ENCODE measurements at places on chromosomes 4 and X.

DNA sequence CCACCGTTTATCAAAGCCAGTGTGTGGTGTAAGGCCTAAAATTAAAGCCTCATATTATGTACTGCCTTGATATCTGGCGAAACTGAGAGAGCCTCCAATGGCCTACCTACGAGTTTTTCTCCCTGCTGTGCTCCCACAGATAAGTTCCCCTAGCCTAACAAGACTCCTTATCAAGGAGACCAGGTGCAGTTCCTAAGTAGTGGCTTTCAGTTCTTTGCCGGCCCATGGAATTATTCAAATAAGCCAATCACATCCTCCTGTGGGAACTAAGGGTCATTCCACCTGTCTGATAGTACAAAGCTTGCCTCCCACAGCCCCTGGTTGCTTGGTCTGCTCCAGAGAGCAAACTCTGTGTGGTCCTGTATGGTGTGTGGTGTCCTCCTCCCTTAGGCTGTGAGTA, 99.8 kb upstream of the TEX13C start:
- no peak for DNase-seq

- DNase-seq: no peak
Observed at GRCh38 chr4:146548443-146548842, 26.7 kb upstream of the SLC10A7 start.

- no peak for DNase-seq
Observed at GRCh38 chr4:46820154-46820553, 88.9 kb downstream of the COX7B2 start.

- no peak for DNase-seq
Observed at GRCh38 chrX:13047759-13048158, 3.3 kb upstream of the FAM9C start.

DNA sequence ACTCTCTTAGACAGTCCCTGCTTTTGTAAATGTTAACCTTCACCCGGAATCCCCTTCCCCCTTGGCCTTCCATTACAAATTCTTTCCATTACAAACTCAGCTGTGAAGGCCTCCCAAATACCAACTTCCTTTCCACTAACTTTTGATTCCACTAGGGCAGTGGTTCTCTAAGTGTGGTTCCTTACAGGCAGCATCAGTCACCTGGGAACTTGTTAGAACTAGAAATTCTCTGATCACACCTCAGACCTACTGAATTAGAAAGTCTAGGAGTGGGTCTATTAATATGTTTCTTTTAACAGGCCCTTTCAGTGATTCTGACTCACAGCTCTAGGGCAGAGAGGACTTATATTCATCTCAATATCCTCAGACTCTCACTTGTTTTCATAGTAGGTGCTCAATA, 19.0 kb upstream of the MRPL1 start:
- no peak for DNase-seq

DNA sequence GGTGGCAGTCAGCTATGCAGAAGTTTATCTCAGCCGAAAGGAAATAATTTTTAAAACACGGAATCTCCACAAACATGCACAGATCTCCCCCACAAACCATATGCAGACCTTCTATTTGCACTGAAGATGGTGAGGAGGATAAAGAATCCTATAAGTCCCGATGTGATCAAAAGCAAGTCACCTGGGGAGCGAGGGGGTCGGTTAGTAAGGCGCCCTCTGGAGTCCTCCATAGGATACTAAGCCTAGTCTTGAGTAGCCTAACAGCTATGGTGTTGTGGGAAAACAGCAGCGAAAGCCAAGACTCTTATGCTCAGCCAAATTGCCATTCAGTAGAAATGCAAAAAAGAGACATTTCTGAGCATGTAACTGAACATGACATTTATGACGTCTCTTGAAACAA, 210.9 kb downstream of the FRMPD4 start:
- no peak for DNase-seq

DNA sequence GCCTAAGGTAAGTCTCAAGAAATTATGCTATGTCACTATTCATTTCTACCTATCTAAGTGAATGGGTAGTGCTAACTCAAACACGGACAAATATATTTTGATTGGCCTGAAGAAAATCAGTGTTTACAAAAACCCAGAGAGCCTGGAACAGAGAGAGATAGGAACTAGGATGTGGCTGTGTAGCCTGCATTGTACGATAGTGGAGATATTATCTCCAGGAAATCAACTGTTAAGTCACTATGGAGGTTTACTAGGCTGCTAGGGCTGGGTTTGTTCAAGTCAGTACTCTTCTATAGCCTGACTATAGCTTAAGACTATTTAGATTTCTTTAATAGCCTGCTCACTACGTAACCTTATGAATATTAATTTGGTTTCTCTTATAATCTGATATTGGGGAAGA, 127.9 kb downstream of the TACR3 start:
- DNase-seq: no peak

- DNase-seq: no peak
Observed at GRCh38 chr4:109169170-109169569, 133.3 kb downstream of the COL25A1 start.

DNA sequence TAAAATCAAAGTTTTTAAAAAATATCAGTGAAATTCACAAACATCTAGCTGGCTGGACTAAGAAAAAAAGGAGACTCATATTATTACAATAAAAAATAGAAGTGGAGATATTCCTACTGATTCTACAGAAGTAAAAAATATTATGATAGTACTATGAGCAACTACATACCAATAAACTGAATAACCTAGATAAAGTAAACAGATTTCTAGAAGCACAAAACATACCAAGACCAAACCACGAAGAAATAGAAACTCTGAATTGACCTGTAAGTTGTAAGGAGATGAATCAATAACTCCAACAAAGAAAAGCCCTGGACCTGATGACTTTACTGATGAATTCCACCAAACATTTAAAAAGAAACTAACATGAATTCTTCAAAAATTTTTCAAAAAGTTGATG, 867.3 kb downstream of the PCDH18 start:
- DNase-seq: no peak

DNA sequence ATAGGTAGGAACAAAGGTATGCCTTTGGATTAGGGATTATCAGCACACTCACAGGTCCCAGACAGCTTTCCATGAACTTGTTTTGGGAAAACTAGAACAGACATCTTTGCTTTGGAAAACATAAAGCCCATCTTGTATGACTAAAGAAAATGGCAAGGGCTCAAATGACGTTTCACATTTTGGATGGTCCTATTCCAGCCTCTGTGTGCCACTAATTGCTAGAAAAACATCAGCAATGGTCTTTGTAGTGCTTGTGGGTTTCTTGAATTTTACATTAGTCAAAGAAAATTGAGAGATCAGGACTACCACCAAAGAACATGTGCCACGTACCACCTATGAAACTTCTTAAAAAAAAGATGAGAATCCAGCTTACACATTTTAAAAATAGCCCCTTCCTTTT, 111.4 kb downstream of the HDAC8 start:
- DNase-seq: no peak
